ENCODE measurements at places on chromosomes 5 and 9. TPM values are rescaled to one million over a fixed set of nuclear protein-coding genes. Genes with fewer than 3 reads are reported as not detected.
A peak's percentile ranks its signal among the peaks of the same experiment; 100 is the strongest.

The TBC1D2 gene
- total RNA-seq, result 0.41 TPM

The CDO1 gene
- 18.4 TPM for total RNA-seq

The GLRA1 gene
- not detected for total RNA-seq

The NOXA1 gene
- 0.65 TPM for total RNA-seq

The RNF183 gene
- total RNA-seq, result 0.09 TPM

The PCDHGA8 gene
- total RNA-seq, result 2.3 TPM

DNA sequence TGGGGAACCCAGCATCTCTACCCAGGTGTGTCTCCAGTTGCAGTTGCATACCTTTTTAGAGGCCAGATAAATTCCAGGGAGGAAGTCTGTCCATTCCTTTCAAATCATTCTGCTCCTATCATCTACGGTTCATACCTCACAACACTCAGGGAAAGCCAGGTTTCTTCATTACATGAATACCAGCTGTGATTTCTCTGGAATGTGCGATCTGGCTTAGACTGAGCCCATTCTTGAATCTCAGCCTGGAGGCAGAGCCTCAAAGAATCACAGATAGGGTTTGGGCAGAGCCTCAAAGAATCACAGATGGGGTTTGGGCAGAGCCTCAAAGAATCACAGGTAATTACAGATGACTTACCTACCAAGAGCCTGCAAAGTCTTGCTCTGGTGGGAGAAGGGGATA is 7.2 kb downstream of the P4HA2 start:
- DNase-seq, result no peak

DNA sequence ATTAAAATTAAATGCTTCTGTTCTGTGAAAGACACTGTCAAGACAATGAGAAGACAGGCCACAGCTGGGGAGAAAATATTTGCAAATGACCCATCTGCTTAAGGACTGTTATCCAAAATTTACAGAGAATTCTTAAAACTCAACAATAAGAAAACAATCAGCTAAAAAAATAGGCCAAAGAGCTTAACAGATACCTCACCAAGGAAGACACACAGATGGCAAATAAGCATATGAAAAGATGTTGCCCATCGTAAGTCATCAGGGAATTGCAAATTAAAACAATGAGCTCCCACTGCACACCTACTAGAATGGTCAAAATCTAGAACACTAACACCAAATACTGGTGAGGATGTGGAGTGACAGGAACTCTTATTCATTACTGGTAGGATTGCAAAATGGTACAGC is 10.3 kb downstream of the WNK2 start:
- DNase-seq, result no peak

DNA sequence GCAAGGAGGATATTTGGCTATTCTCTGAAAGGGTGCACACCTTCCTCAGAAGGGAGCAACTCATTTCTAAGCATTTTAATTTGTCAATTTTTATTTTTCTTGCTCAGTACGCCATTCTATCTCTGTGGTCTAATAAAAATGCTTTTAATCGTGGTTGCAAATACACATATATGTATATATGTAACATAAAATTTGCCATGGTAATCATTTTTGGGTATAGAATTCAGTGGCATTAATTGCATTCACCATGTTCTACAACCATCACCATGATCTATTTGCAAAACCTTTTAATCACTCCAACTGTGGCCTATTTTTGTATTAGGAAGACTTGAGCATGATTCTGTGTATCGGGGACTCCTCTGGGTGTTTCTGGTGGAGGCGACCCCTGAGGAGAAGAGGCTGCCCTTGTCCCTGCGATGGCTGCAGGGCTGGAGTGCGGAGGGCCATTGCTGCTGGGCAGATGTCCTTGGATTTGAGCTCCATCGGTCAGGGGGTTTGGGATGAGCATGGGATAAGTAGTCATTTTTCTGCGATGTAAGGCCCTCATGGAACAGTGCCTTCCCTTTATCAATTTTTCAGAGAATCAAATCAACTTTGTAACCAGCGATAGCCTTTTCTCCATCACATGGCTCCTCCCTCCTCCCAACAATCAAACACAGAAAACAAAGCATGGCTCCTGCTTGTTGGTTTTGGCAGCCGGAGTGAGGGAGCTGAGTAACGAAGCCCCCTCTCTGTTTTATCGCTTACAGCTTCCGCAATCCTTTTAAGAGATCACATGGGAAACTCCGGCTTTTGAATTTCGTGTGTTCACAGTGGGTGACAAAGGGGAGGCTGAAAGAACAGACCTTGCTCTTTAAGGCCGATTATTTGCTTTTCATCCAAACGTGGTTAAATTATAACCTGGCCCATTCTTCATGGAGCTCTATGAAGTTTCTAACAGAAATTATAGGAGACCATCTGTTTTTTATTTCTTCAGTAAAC is 187.3 kb downstream of the TENT4A start:
- DNase-seq, result peak; percentile 52

DNA sequence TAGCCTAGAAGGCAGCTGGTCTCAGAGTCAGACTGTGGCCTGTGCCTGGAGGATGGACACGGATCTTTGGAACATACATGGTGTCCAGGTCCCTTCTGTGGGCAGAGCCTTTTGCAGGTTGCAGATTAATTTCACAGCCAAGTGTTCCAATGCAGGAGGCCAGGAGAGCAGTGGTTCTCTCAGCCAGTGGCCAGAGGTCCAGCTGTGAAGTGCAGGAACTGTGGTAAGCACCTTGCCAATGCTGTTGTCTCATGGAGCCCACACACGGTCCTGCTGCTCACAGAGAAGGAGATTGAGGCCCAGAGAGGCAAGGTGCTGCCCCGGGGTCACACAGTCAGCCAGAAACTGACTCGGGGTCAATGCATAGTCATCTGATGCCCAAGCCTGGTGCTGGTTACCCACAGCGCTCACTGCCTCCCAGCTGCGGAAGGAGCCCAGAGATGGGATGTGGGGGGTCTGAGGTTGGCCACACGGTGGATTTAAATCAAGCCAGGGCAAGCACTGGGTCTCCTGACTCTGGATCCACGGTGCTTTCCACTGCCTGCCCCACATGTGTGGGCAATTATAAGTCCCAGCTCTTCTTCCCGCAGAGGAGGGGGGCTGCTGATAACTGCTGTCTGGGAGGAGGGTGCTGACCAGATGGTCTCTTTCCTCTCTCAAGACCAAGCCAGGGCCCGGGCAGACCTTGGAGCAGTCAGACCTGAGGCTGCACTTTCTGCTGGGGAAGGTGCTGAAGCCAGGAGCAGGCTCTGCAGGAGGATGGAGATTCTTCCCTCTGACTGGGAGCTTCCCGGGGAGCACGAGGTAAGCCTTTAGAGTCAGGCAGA is 2.8 kb downstream of the PDGFRB start:
- no peak for DNase-seq
